Activated CD8-positive, alpha-beta memory T cell treated with anti-CD3 and anti-CD28 coated beads for 4 hours (primary cell): ENCODE measurements at places on chromosomes 6 and 20.

- DNase-seq: no peak
Measured at GRCh38 chr6:135810486-135810885, 41.0 kb upstream of the PDE7B start.

- DNase-seq: no peak
Measured at GRCh38 chr6:38549795-38550194, 89.9 kb downstream of the BTBD9 start.

DNA sequence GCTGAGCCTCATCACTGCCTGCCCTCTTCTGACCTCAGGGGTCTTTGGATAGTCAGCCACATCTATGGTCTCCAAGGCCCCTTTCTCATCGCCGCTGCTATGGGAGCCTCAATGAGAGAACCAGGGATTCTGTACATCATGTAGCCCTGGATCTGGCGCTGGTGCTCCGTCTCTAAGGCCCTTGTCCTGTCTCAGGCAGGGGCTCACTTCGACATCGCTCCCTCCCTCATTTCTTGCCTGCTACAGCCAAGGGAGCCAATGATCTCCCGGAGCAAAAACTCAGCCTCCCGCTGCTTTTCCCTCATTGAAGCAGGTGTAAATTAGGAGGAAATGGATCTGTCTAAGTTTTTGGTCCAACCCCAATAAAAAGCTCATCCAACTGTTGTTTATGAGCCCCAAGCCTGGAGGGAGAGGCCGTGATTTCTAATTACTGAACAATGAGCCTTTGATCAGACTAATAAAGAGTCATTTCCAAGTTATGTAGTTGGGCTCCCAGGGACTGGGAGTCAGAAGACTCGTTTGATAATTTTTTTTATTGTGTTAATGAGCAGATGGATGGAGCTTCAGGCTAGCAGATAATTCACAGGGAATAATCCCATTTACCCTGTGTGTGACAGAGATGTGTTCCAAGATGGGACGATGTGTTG is 30.9 kb downstream of the LBP start:
- no peak for DNase-seq

GRCh38 chr20:19041787-19042186 is 170.7 kb upstream of the SLC24A3 start:
- DNase-seq: no peak

- DNase-seq: no peak
Measured at GRCh38 chr20:49672096-49672664, 41.5 kb downstream of the B4GALT5 start.

GRCh38 chr20:61118429-61119224 is 133.4 kb upstream of the CDH4 start:
- DNase-seq: no peak

DNA sequence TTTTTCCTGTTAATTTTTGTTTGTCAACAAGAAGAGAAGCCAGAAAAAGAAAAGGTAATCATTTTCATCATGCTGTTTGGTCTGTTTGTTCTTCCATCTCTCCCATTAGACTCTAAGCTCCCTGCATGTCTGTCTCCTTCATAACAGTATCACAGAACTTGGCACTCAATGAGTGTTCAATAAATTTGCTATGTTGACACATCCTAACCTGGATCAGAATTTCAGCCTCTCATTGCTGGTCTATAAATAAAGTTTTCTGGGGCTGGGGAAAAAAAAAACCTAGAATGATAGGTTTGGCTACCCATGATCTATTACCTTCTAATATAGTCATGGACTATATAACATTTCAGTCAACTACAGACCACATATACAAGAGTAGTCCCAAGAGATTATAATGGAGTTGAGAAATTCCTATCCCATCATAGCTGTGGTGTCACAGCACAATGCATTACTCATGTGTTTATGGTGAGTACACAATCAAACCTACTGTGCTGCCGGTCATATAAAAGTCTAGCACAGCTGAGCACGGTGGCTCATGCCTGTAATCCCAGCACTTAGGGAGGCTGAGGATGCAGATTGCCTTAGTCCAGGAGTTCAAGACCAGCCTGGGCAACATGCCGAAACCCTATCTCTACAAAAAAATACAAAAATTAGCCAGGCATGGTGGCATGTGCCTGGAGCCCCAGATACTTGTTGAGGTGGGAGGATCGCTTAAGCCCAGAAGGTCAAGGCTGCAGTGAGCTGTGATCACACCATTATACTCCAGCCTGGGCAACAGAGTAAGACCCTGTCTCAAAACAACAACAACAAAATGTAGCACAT is 5.9 kb downstream of the NUDT3 start:
- DNase-seq: no peak

DNA sequence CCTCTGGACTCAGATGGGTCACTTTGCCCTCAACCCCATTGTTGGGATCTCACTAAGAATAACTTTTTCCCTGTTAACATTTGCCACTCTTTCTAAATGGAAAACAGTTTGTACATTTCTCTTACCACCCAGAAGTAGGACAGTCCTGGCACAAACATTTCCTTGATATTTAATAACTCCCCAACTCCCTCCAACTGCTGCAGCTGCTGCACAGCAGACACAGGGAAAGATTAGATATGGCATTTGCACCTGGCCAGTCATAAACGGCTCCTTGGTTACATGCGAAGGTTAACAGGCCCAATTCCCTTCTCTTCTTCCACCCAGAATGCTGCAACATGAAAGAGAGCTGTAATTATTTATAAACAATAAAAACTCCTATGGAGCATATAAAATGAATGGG is 55.9 kb upstream of the SOX4 start:
- DNase-seq: no peak

GRCh38 chr6:86203044-86203443 is 560.4 kb upstream of the SYNCRIP start:
- DNase-seq: no peak

- peak; percentile 55 for DNase-seq
Measured at GRCh38 chr20:5056801-5057599, 55.7 kb upstream of the SLC23A2 start.

- DNase-seq: no peak
Measured at GRCh38 chr6:55794136-55794812, 81.1 kb downstream of the BMP5 start.

DNA sequence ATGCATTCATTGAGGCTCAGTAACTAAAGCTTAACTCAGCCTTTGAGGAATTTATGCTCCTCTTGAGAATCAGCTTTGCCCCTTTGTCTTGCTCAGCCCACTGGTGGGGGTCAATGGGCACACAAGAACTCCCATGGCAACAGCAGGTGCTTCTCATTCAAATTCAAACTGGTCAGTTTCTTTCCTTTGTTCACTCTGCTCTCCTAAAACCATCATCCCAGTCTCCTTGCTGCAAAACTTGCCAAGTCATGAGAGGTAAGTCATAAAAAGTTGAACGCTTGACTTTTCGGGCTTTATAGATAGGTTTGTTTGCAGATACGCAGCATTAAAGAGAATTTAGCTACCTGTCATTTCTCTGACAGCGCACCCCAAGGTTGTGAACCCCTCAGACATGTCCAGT is 146.8 kb downstream of the TFAP2A start:
- DNase-seq: no peak

DNA sequence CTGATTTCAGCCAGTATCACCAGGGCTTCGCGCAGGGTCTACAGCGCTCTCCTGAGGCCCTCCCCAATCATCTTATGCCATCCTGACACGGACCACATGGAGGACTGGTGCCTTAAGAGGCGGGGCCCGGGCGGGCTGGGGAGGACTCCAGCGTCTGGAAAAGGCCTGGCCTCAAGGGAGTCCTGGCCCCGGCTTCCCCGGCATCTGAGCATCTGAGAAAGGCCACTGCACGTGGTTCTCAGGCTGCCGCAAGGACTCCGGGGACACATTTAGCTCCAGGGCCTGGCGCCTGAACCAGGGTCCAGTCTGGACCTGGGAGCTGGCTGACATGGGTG is 21.4 kb downstream of the BHLHE23 start:
- DNase-seq: no peak

DNA sequence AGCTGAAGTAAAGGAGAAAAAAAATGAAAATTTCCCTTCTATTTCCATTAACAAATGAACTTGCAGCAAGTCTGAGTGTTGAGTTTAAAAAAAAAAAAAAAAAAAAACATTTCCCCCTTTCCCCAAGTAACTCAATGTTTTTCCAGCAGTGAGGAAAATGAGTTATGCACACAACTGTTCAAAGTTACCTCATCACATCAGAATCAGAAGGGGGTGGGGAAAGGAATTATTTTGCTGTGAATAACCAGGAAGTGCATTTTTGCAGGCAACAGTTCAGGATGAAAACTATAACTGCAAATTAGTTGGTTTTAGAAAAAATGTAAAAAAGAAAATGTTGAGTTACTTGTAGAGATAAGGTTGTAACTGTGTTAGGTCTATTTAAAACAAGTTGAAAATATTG is 568.9 kb upstream of the CITED2 start:
- DNase-seq: no peak

DNA sequence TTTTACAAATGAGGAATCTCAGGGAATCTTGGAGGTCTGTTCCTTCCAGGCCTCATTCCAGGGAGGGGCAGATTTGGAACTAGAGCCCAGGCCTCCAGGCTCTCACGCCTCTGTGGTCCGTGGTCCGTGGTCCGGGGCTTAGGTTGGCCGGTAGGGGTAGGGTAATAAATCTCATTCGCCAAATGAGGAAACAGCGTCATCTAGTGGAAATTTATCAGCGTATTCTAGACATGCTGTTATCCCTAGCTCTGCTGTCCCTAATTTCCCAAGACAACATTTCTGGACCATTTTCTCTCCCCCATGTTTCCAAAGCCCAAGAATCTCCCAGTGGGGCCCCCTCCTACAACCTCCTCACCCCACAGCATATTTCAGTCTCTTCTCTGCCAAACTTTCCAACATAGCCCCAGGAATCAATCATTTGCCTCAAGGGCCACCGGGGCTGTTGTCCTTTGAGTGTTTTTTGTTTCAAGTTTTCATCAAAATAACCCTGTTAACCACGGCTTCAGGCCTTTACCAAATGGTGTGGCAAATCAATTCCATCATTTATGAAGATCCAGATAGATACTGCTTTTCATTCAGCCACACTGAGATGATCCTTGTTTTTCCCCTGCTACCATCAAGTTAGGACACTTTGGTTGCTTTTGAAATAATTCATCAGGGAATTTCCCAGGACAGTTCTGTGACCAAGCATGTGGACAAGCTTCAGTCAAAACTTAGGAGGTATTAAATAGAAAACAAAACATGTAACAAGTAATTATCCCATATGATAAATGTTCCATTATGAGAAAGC is 126.8 kb downstream of the ALDH8A1 start:
- no peak for DNase-seq

- DNase-seq: no peak
Measured at GRCh38 chr6:9121549-9121948, 686.2 kb upstream of the SLC35B3 start.

DNA sequence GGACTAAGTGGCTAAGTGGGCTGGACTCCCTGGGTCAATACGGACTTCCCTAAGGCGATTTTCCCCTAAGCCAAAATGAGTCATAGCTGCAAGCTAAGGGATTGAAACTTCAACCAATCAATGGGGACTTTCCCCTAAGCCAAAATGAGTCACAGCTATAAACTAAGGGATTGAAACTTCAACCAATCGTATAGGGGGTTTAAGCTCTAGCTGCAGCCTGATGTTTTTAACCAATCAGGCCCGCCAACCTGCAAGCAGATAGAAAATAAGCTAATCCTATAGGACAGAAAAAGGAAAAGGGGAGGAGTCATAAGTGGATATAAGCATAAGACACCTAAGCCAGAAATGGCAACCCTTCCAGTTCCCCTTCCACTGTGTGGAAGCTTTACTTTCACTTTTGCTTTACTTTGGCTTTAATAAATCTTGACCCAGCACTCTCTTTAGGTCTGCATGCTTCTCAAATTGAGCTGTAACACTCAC is 655.0 kb upstream of the HS3ST5 start:
- no peak for DNase-seq

- DNase-seq: no peak
Measured at GRCh38 chr6:27743787-27744186, 168.4 kb downstream of the OR2B2 start.

DNA sequence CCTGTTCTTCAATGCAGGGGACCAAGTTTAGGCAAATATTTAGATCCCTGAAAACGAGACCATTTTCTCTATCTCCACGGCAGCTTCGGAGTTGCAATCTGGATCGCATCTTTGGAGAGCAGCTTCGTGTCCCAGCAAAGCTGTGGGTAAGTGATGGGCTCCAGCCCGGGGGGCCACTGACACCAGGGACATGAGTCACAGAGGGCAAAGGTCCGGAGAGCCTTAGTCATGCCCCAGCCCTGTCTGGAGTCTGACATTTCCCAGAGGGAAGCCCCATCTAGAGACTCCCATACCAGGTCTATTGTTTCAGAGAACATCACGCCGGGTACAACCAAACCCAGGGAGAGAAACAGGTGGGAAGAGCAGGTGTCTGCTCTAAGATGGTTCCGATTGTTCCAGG is 95.9 kb downstream of the NFATC2 start:
- no peak for DNase-seq

DNA sequence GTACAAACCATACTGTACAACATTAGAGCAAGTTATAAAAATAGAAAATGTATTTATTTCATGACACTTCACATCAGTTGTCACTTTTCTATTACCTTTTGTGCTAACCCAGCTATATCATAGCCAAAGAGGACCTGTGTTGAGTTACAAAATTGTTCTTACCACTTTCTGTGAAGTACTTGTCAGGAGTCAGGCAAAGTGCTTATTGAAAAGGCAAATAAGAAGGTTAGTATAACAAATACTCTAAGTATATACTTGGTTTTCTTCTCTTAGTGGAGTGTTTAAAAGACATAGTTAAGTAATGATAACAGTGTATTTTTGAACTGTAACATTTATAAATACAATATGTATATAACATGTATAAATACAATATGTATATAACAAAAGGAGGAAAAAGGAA is 88.9 kb downstream of the HIVEP1 start:
- no peak for DNase-seq

DNA sequence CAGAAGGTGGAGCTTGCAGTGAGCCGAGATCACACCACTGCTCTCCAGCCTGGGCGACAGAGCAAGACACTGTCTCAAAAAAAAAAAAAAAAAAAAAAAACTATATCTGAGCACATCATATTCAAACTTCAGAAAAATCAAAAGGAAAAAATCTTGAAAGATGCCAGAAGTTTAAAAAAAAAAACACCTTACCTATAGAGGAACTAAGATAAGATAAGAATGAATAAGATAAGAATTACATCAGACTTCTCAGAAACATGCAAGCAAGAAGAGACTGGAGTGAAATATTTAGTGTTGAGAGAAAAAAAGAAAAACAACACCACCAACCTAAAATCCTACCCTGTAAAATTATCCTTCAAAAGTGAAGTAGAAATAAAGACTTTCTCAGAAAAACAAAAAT is 116.8 kb upstream of the ARID1B start:
- DNase-seq: no peak
